Kidney (tissue), 22 donors: ENCODE measurements at places on chromosomes 1 and 21. TPM values are rescaled to one million over a fixed set of nuclear protein-coding genes. Genes with fewer than 3 reads are reported as not detected.
A peak's percentile ranks its signal among the peaks of the same experiment; 100 is the strongest.

GRCh38 chr1:52842643-52843310, at the start of gene ZYG11A:
Gene ZYG11A, plus strand, starts transcription at chr1:52842760. Its CDS starts 124 bp downstream, at chr1:52842884.
- peak; percentile 81 for DNase-seq

GRCh38 chr1:198929961-198930599, 291.2 kb downstream of the PTPRC start:
- DNase-seq, result peak; percentile 11

- DNase-seq, result no peak
Measured at GRCh38 chr1:3799976-3800685, 3.8 kb upstream of the LRRC47 start.

DNA sequence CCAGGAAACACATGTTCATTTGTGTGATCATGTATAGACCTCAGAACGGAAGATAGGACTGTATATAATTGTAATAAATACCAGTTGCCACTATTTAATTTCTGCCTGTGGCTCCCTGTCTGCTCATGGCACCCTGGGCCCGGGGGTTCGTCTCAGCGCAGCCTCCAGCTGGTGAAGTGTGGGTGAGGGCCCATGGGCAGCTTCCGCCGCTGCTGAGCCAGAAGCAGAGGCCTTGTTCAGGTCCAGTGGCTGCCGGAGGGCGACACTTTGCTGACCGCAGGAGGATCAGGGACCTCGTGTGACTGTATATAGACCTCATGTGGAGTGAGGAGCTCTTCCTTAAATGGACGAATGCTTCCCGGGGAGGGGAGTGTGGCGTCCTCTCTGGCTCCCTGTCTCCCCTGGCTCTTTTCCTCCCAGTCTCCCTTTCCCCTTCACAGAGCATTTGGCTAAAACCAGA, 155.9 kb downstream of the PEX14 start:
- DNase-seq, result peak; percentile 28

DNA sequence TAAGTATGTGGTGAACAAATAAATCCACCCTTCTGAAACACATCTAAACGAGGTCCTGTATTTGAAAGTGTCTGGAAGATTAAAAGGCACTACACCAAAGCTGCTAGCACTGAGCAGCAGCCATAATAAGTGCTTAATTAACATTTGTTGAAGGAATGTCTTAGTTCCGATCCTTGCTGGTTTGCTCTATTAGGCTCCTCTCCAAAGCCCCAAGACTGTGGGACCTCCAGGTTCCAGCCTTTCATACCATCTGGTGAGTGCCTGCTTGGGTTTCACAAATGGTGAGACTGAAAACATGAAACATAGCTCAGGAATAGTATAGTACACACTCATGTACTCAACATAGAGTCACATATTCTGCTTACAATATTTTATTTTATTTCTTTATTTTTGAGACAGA, 640 bp upstream of the CYP2J2 start:
- no peak for DNase-seq

GRCh38 chr1:183233113-183233512, 47.0 kb downstream of the LAMC2 start:
- no peak for DNase-seq

DNA sequence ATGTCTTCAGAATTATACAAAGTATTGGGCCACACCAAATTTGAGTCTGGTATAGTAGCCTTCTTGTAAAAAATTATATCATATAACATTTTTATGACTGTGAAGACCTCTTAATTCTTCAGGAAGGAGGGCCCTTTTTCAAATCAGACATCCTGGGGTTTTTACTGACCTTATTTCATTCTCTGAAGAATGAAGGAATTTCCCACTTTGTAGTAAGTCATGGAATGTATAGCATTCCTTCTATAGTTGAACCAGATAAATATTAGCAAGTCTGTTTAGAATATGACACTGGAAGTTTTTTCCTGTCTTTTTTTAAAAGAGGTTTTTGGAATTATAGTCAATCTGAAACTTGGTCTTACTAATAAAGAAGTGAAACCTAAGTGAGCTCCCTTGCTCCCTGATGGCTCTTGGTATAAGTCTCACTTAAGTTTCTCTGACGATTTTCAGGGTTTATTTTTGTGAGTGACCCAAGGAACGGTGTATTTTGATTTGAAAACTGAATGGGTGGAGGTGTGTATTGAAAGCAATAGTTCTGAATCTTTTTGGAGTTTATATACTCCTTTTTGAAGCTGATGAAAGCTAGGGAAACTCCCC, 23.7 kb downstream of the SNX27 start:
- no peak for DNase-seq

DNA sequence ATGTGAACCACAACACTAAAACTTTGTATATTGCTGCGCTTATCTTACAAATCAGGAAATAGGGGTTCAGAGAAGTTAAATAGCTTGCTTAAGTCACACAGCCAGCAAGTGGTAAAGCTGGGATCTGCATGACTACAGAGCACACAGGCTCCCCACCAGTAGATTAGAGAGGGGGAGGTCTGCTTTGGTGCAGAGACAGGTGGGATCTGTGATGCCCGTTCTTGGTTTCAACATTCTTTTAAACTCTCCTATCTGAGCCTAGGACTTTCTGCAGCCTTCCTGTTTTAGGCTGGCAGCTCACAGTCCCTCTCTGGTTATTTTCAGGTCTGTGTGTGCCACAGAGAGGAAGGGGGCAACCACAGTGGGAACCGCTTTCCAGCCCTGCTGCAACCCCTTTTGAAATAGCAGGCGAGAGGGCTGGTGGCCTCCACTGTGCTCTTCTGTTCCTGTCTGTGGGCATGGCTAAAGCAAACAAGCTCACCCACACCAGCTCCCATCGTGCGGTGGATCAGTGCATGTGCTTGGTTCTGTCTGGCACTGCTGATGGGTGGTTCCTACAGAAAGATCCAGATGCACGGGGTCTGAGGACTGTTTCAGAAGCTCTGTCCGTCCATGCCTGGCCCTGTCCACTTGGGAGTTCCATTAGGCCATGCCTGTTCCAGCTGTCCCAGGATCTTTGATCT, 1.7 kb upstream of the IL6R start:
- DNase-seq, result no peak

DNA sequence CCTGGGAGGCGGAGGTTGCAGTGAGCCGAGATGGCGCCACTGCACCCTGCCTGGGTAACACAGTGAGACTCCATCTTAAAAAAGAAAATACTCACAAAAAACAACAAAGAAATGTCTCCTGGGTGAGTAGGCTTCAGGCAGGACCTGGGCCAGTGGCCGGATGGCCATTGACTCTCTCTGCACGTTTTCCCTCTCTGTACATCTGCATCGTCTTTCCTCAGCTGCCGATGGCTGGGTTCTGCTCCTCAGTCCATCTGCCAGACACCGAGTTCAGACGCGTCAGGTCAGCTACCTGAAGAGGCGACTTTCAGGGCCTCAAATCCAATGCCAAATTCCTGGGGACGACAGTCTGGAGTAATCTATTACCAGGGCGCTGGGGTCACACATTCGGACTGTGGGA, 199.3 kb downstream of the CAMTA1 start:
- DNase-seq, result no peak

DNA sequence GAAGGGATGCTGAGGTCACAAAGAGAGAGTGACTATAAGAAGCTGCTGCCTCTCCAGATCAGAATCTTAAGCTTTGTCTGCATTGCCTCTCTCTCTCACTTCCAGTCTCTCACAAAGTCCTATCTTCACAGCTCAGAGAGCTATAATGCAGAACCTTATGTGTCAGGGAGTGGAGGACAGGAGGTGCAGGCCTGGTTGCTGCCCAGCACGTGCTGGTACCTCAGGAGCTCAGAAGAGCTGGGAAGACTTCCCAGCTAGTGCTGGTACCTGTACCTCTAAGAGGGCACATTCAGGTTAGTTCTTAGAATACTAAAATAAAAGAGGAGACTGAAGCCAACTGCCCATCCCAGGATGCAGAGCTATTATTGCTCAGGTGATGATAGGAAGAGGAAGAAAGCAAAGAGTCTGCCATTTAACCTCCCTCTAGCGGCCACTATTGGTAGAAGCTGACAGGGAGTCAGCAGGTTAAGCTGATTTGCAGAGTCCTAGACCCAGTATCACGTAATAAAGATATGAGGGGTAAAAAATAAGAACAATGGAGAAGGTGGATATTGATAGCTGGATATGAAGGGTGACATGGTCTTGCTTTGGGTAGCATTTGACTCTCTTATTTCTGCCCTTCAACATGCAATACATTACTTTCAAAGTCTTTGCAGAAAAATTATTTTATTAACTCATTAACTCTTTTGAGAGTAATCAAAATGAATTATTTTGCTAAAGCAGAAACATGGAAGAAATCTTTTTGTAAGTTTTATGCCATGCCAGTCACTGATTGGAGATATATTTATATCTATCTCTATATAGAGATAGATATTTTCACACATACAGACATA, 138.1 kb upstream of the HMCN1 start:
- DNase-seq, result peak; percentile 40

DNA sequence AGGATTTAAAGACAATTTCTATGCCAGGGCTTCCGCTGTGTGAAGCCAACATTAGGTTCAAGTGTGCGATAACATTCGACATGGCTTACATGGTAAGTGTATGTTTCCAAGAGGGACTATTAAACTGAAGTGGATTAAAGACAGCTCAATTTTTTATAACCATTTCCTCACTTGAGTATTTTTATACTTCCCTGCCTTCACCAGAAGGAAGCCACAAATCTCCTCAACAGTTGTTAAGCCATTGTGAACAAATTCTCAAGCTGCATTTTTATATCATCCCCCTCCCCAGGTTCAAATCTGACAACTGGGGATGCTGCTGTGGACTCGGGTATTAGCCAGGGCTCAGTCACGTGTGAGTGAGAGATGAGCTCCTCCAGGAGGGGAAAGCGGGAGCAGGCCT, 116.3 kb downstream of the RHOU start:
- no peak for DNase-seq

- DNase-seq, result peak; percentile 84
Measured at GRCh38 chr21:39867198-39867650, at the start of gene PCP4. Gene PCP4, plus strand, starts transcription at chr21:39867438. Its CDS starts 64 bp downstream, at chr21:39867502.

DNA sequence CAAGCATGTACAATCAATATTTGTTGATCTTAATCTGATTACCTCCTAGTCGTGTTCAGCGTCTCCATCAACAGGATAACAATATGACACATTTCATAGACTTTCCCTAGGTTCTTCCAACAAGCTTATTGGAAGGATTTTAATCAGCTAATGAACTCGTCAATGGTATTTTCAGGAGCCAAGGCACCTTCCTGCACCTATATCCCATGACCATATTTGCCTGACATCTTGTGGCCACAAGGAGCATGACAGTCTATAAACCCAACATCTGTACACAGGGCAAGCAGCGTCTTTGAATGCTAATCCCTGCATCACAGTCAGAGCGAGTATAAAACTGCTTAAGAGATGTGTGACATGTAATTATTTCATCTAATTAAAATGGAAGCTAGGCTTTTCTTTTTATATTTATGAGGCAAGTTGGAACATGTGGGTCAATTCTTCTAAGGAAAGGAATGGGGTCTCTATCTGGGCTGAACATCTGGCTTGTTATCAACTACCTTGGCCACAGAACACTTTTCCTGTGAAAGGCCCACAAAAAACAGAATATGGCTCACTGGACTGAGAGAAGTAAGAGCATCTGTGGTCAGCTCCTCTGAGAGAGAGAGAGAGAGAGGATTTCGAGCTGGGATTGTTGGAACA, 388.8 kb downstream of the NTNG1 start:
- DNase-seq, result no peak

GRCh38 chr21:42060166-42060565, 11.0 kb upstream of the UMODL1 start:
- DNase-seq, result no peak

GRCh38 chr1:209845408-209845725, 17.6 kb downstream of the UTP25 start:
- DNase-seq, result no peak

DNA sequence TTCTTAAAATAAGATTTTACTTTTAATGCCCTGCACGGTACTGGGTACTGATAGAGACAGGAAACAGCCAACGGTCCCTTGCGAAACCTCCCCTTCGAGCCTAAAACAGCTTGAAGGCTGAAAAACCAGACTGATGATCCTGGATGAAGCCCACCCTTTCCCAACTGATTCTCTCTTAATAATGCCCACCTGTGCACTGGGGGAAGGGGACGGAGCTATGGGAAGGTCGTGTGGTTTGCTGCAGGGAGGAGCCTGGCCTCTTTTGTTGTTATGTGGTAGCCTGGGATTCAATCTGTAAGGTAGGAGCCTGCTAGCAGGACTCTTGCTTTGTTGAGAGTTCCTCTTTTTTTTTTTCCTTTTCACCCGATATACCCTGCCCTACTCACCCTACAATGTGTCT, 25.6 kb downstream of the SAMSN1 start:
- DNase-seq, result no peak

DNA sequence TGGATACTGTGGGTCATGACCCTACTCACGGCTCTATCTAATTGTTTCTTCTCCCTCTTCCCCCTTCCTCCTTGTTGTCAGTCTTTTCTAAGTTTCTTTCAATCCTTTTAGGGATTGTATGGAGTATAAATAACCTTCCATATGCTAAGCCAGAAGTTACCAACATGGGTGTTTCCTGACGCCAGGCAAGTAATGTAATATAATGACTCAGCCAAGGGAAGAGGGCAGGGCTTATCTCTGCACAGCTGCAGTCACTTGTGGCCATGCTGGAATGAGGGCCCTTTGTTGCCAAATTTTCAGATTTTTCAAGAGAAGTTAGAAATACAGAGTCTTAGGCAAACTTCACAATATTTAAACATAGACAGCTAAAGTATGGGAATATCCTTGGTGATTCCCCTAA, 194.6 kb downstream of the ST6GALNAC3 start:
- DNase-seq, result no peak

DNA sequence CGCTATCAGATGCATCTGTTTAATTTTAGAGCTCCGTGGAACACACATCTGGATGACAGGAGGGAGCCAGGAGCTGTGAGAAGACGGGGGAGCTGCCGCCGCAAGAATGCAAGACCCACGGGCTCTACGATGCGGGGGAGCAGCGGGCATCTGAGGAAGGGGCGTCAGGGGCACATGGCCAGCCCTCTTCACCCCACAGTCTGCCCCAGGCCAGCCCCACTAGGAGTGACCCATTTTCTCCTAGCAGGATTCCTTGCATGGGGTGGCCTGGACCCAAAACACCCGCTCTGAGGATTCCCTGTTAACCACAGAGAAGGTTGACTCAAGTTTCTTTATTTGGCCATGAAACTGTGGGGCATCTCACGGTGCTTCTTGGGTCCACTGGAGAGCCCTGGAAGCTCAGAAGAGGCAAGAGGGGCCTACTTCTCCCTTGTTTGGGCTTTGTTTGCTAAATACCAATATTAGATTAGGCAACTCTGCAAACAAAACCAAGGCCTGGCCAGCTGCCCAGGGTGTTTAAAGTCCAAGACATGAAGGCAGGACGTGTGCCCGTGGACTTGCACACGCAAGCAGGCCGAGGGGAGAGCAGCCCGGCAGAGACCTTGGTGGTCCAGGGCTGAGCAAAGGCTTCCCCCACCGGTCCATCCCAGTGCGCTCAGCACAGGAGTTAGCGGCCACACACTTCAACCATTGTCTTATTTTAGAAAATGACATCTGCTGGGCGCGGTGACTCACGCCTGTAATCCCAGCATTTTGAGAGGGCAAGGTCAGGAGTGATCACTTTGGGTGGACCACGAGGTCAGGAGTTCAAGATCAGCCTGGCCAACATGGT, 89.8 kb downstream of the DHRS3 start:
- DNase-seq, result no peak

ZC3H12A gene
- 3.8 TPM for polyA plus RNA-seq

SMYD3 gene
- polyA plus RNA-seq, result 23.3 TPM

TSPEAR gene
- 0.09 TPM for polyA plus RNA-seq

CCDC17 gene
- 1.0 TPM for polyA plus RNA-seq

OR2T33 gene
- polyA plus RNA-seq, result not detected

TCHH gene
- not detected for polyA plus RNA-seq

KLHDC9 gene
- polyA plus RNA-seq, result 32.2 TPM

KRTAP19-1 gene
- polyA plus RNA-seq, result not detected
